Activated CD8-positive, alpha-beta T cell treated with anti-CD3 and anti-CD28 coated beads, Interleukin-2, amount 10 ng/mL, durations not matched to agents 7 days and 5 days (primary cell): ENCODE measurements at places on chromosomes 13 and 19. TPM values are rescaled to one million over a fixed set of nuclear protein-coding genes. Genes with fewer than 3 reads are reported as not detected.

GRCh38 chr13:41458761-41459431 lies 1.5 kb downstream of the RGCC start:
- DNase-seq = peak; percentile 76

GRCh38 chr13:99296398-99296797 lies 10.8 kb downstream of the GPR183 start:
- DNase-seq = no peak

The NDUFA7 gene
- total RNA-seq = 63.8 TPM

DNA sequence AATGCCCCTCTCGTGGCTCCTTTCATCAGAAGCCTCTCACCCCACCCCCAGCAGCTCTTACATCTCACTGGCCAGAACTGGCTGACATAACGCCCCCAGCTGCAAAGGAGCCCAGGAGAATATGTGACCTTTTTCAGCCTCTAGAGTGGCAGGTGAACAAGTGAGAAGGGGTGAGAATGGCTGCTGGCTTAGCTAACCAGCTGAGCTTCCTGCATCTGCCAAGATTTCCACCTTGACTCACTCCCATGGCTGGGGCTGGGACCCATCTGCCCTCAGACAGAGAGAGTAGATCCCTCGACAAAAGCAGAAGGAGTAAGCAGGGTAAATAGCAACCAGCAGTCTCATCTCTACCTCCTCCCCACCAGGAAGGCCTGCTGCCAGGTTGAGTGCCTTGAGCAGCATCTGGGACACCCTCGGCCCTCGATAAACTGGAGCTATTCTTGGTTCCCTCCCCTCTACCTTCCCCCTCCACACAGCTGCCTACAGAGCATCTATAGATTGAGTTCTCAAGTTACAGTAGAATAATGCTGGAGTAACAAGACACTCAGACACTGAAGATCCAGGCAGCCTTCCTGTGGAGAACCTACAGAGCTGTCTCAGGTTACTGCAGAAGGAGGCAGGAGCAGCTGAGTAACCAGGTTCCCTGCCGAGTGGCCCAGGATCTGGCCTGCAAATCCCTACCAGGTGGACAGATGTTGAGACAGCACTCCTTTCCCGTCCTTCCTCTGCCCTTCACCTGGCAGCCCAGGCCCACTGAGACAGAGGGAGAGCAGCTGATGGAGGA lies 15.5 kb downstream of the KASH5 start:
- DNase-seq = no peak

The PTH2 gene
- not detected for total RNA-seq

DNA sequence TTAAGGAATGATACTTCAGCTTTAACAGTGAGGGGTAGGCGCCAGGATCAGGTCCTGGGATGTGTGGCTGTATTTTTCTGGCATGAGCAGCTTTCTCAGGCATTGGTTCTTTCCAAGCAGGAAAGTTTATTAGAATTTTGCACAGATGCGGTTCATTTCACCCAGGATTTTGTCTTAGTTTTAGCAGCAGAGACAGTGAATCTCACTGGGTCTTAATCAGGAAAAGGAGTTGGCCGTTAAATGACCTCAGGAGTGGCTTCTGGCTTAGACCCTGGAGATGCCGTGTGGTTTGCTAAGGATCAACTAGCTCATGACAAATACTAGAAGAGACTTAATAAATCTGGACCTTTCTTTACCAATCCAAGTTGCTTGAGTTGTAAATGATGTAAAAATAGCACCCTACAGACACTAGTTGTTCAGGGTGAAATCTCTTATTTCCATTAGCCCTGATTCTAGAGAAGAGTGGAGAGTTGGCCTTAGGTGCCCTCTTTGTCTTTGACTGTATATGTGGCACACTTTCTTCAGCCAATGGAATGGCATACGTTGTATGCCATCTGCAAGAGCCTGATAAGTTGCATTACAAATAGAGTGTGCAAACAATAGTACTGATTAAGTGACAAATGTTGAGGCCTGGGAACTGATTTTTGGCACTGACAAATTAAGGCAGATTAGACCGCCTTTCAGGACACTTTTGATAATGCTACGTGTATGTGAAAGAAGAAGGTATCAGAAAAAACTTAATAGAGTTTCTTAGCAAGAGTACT lies 34.0 kb downstream of the LRCH1 start:
- DNase-seq = no peak

- peak; percentile 59 for DNase-seq
Measured at GRCh38 chr19:58562122-58563033, 4.0 kb upstream of the UBE2M start.

- no peak for DNase-seq
Measured at GRCh38 chr13:95615539-95615938, 29.0 kb downstream of the DZIP1 start.

DNA sequence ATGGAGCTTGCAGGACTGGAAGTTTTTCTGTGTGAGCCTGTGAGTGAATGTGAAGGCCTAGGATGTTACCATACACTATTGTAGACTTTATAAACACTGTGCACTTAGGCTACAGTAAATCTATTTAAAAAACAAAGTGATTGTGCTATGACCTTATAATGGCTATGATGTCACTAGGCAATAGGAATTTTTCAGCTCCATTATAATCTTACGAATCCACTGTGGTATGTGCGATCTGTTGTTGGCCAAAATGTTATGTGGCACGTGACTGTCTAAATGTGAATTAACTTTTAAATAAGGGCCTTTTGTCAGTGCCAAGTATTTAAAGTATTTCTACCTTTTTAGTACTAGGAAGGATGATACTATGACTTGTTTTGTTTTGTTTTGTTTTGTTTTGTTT lies 54.9 kb downstream of the DPY19L3 start:
- no peak for DNase-seq

The CEACAM20 gene
- not detected for total RNA-seq

- no peak for DNase-seq
Measured at GRCh38 chr13:27014406-27015359, 156.9 kb downstream of the USP12 start.

DNA sequence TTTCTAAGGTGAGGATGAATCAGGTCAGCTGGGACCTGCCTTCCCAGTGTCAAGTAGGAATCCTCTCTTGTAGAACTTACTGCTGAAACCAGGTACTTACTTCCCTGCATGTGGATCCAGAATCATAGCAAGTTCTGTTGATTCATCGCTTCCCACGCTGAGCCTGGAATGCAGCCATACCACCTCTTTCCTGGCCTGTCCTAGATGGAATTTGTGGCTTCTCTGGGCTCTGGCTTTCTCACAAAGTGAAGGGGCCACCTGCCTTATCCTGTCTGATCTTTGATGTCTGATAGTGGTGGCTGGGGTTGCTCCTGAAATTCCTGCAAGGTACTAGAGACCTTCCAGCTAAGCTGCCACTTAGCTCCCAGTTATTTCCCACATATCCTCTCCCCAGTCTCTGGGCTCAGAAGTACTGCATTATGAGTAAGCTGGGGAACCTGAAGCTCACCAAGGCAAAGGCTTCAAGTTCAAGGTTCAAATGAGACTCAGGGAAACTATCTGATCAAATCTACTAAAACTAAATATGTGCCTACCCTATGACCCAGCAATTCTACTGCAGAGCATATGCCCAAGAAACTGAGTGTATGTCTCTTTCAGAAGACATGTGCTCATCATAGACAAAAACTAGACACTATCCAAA lies 103.5 kb downstream of the SUCLA2 start:
- no peak for DNase-seq

The CEACAM3 gene
- total RNA-seq = not detected

DNA sequence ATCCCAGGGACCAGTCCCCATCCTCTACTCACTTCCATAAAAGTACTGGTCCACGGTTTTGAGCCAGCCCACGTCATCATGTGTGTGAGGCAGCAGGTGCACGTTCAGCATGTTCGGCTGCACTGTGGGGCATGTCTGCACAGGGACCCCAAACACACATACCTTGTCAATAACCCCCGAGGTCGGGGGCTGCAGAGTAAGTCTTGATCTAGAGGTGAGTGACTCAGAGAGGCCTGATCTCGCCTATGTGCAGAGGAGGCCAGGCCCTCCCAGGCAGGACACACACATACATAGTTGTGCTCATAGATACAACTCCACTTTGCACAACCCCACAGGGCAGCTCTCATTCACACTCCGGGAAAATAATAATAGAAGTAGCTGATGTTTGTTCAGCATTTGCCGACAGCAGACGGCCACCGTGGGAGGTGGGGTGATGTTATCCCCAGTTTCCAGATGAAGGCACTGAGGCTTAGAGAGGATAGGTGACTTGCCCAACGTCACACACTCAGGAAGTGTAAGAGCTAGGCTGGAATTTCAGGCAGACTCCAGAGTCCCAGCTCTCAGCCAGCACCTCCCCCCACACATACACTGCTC lies 774 bp downstream of the MAN2B1 start:
- DNase-seq = peak; percentile 43

GRCh38 chr13:34372581-34372980 lies 554.6 kb downstream of the RFC3 start:
- no peak for DNase-seq

DNA sequence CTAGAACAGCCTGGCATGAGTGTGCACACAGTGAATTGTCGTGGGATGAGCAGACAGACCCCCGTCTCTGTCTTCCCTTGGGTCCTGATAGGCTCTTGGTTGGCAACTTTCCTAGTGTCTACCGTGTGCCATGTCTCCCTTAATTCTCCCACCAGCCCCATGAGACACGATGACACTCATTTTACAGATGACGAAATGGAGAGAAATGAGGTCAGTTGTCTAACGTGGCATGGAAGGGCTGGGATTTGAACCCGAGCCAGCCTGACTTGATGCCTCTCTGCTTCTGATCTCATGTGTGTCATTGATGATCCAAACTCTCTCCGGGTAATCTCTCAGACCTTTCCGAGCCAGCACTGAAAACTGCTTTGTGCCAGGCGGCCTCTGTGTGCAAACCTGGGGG lies 8.4 kb upstream of the KLK14 start:
- DNase-seq = no peak

The ZNF560 gene
- total RNA-seq = 0.40 TPM

GRCh38 chr19:45404557-45405434 lies at the start of gene PPP1R13L:
Gene PPP1R13L, minus strand, starts transcription at chr19:45405069. Its CDS starts 6,751 bp downstream, at chr19:45398318.
- DNase-seq = peak; percentile 73

The SIGLEC5 gene
- not detected for total RNA-seq
